Right renal cortex interstitium (tissue), 3 donors: ENCODE measurements at places on chromosomes 1 and 21.

DNA sequence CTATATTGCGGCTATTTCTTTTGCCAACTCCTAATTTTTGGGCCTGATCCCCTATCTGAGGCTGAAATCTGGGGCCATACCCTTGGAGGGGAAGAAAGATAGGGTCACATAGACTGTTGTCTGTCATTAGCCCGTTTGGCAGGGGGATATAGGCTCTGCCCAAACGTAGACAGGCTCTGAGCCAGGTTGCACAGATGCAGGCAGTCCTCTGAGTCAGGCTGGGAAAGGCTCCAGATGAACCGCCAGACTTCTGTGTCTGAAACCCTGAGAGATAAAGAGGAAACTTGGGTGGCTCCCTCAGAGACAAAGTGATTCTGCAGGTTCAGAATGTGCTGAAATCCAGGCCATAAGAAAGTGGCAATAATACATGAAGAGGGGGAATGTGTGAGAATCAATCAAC lies 4.0 kb upstream of the CAP1 start:
- no peak for DNase-seq

DNA sequence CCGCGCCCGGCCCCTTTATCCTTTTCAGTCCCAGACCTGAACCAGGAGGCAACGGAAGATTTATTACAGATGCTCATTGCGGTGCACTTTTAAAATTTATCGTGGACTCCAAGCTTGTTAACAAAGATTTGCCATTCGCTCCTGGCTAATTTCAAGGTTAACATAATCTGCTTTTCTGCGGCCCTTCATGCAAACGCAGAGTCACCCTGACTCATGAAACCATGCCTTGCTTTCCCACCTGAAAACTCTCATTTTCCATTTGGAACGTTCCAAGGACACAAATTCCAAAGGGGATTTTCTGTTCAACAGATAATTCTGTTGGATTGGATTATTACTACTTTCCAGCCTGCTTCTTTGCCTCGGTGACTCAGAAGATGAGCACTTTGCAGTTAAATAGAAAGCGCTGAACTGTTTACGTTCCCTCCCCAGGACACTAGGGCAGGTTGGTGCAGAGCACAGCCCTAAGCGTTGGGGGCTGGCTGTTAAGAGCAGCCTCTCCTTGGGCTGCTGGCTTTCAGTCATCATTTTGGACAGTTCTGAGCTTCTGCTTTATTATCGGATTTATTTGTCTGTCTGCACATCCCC lies 51.1 kb downstream of the CD247 start:
- DNase-seq: no peak

GRCh38 chr1:9855186-9855585 lies 31.4 kb upstream of the CLSTN1 start:
- no peak for DNase-seq

DNA sequence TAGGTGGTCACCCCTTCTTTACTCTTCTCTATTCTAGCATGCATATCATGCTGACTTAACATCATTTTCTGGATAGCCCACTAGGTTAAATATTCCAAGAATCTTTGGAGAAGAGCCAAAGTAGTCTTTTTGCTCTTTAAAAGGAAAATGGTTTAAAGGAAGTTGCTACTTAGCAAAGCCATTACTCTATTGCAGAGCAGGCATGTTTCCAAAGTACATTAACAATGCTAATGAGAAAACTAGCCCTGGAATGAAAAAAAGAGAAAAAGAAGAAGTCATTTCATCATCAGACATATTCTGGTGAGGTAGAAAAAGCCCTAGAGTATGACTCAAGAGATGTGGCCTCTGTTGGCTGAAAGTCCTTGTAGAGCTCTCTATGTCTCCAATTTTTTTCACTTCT lies 74.0 kb downstream of the NUF2 start:
- DNase-seq: no peak

DNA sequence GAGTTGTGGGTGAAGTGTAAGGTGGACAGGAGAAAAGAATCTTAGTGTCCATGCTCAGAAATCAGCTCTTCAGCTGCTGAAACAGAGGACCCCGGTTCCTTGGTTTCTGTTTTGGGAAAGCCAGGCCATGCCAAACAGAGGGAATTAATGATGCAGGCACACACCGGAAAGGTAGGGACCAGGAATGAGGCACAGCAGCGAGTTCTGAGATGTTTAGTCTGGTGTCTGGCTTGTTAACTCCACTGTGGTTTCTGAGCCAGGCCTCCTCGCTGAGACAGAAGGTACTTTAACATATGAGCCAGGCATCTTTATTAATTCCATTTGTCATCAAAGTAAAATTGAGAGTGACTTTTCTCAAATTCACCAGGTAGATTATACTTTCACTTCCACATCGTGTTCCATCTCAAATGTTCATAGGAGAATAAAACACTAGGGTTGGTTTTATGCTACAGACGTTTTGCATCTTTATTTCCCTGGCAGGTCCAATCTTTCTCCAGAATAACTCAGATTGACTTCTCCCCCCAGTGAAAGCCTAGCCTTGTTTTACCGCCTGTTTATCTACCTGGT lies 23.5 kb downstream of the LRRC8D start:
- no peak for DNase-seq

DNA sequence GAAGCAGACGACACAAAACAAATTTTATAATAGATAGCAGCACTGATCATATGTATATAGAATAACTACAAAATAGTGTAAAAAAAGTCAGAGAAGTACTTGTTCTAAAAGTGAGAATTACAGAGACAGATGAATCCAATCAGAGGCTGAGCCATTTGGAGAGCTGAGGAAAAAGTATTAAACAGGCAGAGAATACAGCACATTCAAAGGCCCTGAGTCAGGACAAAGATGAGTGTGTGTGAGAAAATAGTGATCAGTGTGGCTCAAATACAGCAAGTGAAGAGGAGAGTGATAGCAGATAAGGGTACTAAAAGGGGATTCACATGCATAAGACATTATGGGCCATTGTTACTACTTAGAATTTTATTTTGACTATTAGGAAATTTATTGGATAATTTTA lies 430.6 kb upstream of the BRINP3 start:
- no peak for DNase-seq

- no peak for DNase-seq
These were observed 277.4 kb downstream of the BRINP2 start for GRCh38 chr1:177448036-177448615.

DNA sequence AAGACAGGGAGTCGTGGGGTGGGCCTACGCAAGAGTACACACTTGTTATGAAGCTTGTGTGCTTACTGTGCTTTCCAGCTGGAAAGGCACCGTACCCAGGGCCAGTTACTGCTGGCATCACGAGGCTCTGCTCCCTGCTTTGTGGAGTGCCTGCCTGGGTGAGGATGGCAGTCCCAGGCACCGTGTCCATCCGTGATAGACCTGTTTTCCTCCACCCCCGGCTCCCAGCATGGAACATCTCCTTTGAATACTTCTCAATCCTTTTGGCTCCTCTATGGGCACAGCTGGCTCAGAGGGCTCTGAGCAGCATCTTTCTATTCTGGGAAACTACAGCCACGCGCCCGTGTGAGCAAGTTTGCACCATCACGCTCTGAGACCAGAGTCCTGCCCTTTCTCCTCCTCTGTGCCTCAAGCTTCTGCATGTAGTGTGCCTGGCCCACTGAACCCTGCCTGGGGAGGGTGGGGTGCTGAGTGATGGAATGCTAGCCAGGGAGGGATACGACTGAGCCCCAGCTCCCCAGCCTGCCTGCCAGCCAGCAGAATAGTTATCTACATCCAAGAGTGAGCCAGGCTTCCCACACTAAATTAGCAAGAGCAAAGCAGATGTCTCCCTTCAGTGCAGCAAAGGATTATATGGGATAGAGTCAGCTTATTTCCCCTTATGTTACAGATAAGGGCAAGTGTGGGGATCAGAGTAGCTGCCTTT lies 7.1 kb upstream of the TNR start:
- no peak for DNase-seq

DNA sequence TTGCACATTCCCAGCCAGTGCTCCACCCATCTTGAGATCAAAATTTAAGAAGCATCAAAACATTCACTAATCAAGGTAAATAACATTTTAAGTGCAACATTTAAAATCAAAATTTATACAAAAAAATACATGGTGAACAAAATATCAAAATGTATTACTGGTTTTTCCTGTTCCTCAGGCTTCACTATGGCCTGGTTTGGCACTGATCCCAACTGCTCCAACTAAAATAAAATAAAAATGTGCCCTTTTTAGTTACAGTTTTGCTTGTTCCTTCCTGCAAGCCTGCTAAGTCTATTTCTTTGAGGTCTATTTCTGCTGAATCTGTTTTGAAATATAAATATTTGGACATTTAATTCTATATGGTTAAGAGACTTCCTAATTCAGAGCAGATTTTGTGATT lies 54.9 kb downstream of the ADAMTS1 start:
- DNase-seq: peak; percentile 21

DNA sequence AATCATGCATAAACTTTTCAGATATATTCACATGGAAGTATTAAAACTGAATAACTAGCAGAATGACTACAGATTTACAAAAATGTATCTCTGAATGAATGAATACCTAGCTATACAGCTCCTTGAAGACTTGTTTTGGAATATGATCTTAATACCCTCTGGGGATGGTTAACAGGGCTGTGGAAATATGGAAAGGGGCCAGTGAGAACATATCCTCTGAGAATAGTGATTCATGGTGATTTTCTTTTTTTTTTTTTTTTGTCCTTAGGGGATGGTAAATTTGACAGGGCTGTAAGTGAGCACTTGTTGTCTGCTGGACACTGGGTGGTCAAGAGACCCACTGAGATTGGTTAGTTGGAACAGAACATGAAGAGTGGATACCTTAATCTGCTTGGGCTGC lies 80.7 kb upstream of the HP1BP3 start:
- no peak for DNase-seq

GRCh38 chr1:95023399-95024043 lies 49.2 kb downstream of the ALG14 start:
- no peak for DNase-seq

DNA sequence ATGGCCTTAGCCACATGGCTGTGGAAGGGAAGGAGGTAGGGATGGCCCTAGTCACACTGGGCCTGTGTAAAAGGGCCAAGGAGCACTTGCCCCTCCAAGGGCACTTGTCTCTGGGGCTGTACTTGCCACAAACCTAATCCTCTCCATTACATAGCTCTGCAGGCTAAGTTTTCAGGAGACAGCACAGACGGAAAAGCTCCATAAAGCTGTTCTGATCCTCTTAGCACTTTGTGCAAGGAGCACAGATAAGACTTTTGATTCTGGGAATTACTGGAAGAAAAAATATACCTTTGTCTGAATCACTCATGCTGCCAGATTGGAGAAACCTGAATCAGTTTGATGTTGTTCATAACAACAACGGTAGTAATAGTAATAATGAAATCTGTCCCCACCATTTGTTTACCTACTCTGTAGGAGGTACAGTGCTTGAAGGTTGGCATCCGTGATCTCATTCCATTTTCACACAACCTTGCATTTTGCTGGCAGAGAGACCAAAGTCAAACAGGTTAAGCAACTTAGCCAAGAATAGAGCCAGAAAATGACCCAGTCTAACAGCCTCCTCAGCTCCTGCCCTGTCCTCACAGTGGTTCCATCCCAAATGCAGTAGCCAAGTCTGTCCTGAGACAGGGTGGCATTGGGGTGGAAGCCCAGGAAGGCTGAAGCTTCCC lies 207.1 kb downstream of the ROR1 start:
- DNase-seq: no peak

- DNase-seq: no peak
These were observed 180.0 kb upstream of the KCND3 start for GRCh38 chr1:112169517-112169916.
